ENCODE measurements at places on chromosomes 1 and 21. TPM values are rescaled to one million over a fixed set of nuclear protein-coding genes. Genes with fewer than 3 reads are reported as not detected.

The FCGR3A gene
- 4.6 TPM for total RNA-seq

GRCh38 chr1:185267301-185267700 is 49.7 kb downstream of the IVNS1ABP start:
- no peak for DNase-seq

DNA sequence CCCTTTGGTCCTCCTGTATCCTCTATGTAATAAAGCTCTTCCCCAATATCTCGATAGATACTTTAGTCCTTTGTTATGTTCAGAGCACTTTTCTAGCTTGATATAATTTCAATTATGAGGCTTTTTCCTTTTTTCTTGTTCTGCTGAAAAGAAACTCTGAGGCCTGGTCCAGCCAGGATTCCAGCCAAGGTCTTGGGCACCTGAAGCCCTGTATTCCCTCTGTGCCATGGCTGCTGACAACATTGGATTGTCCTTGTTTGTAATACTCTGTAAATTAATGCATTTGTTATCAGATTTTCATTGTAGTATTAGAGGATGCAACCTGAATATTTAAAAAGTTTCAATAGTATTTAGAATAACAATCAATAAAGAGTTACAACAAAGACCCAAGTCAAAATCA is 67.9 kb upstream of the ADAMTS5 start:
- DNase-seq, result no peak

DNA sequence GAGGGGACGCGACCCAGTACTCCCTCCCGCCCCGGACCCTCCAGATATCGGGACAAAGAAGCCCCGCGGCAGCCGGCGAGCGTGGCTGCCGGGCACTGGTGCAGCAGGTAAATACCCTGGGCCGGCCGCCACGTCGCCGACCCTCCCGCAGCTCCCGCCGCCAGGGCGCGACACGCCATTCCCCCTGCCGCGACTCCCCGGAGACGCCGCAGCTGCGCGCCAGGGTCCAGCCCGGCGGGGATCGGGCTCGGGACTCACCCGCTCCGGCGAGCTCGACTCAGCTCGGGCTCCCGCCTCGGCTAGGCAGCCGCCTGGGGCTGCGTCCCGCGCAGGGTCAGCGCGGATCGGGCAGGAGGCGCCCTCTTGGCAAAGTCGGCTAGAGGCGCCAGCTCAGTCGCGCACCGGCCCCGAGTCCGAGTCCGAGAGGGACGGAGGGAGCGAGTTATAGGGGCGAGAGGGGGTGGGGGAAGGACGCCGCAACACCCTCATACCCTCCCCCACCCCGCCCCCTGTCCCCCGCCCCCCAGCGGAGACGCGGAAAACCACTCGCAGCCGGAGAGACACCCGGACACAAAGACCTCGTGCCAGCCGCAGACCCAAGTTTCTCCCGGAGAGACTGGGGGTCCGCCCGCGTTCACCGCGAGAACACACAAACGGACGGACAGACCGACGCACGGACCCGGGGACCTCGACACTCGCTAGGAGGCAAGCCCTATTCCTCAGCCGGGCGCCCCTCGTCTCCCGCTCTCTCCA is 985 bp downstream of the SYT6 start:
- peak; percentile 86 for DNase-seq

DNA sequence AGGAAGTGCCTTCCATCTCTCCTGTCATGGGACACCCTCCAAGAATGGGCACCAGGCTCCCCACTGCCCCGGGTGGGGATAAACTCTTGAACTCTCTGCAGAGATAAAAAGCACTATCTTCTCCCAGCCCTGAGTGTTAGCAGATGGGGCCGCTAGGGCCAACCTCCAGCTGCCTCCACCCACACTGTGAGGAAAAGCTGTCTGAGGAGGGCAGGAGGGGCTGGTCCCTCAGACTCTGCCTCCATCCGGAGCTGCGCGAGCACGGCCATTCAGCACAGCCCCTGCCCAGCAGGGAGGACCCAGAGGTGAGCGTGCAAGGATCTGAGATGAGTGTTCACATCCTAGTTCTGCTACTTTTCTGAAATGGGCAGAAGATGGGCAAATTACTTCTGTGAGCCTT is 51.8 kb upstream of the TRABD2B start:
- no peak for DNase-seq

The ZFP69B gene
- total RNA-seq, result not detected

DNA sequence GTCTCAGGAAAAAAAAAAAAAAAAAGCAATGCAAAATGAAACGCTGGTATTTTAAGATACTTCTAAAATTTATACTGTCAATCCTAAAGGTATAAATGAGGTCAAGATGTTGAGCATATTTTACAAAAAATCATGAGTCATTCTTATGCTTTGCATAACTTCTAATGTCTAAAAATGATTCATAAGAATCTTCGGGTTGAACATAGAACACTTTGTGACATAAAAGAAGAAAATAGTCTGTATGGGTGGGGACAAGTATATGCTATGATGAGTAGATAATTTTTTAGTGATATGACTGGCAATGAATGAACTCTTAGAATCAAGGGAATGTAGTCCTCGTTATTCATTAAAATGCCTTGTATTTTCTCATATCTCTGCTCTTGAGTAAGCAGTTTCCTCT is 416.9 kb upstream of the USP24 start:
- no peak for DNase-seq

The VWA5B1 gene
- total RNA-seq, result not detected

The AGO4 gene
- total RNA-seq, result 38.7 TPM

The KRTAP10-7 gene
- 11.0 TPM for total RNA-seq

- no peak for DNase-seq
Measured at GRCh38 chr1:6971699-6972098, 186.4 kb downstream of the CAMTA1 start.

Data from lower leg skin (tissue), 4 donors.